Putamen (tissue), 1 donor: ENCODE measurements at places on chromosomes 2 and 18.

DNA sequence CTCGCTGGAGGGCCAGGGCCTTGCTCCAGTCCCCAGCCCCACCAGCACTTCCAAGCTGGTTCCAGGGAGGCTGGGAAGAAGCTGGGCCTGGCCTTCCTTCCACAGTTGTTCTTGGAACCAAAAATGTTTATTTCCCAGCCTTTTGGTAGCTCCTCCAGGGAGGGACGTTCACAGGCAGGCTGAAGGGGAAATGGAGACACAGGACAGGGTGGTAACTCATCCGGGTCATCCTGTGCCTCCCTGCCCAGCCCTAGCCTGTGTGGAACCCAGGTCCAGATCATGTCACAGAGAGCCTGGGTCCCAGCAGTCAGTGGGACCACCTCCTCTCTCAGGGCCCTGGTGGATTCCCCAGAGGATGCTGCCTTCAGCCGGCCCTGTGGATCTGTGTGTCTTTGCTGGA lies 12.5 kb upstream of the ARMC9 start:
- no peak for DNase-seq

GRCh38 chr2:224401641-224402342 lies at the start of gene FAM124B:
Gene FAM124B (minus strand): TSS chr2:224402107. CDS start chr2:224401768, 339 bp downstream.
- DNase-seq = peak; percentile 16

DNA sequence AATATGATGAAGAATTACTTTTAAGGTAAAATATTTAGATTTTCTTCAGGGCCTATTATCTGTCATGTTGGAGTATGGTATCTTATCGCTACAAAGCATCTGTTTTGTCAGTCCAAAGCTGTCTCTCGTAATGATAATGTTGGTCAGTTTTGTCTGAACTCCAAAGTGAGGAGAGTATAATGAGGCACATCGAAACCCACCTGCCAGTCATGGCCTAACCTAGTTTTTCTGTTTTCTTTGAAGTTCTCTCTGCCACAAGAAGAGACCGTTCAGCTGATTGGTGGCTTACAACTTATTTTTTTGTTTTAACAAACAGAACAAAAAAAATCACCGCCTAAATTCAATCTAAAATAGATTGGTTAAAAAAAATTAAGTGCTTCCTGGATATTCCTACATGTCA lies 1387.9 kb downstream of the RPIA start:
- DNase-seq = no peak

- DNase-seq = no peak
These were observed 353 bp upstream of the SULT1C4 start for GRCh38 chr2:108377401-108377800.

GRCh38 chr18:76376225-76376624 lies 118.8 kb downstream of the ZNF516 start:
- no peak for DNase-seq

- DNase-seq = no peak
These were observed 131.7 kb upstream of the TNP1 start for GRCh38 chr2:216991563-216991962.

DNA sequence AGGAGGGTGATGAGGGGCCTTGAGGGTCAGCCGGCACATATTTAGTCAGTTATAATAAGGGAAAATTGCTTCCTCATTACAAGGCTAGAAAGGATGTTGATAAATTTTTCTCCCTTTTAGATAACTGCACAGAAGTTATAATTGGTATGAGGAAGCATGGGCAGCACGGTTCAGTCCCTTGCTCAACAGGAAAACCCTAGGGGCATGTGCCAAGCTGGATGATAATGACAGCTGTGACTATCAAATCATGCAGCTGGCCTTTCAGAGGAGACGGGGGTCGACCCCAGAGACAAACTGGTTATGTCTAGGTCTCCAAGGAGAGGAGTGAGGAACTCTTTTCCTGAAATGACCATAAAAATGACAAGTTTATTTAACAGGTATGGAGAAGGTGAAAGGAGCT lies 448.1 kb upstream of the VRK2 start:
- DNase-seq = no peak

GRCh38 chr2:170070778-170071177 lies 107.2 kb upstream of the MYO3B start:
- no peak for DNase-seq

DNA sequence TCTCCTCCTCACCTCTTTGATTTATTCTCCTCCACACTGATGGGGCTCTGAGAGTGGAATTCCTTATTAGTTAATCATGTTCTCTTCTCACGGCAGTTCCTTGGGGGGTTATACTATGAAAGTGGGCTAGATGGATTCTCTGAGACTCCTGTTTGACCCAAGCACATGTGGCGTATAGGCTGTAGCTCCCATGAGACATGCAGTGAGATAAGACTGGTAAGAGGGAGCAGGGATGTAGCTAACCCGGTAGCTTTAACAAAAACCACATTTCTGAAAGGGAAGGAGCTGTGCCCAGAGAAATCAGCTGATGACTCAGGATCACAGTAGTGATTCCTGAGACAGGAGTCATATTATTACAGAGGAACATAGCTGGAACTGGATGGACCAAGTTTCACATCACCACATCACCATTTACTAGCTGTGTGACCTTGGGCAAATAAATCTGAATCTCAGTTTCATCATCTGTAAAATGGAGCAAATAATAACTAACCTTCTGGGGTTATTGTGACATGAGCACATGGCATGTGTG lies 82.9 kb downstream of the CRIM1 start:
- no peak for DNase-seq

DNA sequence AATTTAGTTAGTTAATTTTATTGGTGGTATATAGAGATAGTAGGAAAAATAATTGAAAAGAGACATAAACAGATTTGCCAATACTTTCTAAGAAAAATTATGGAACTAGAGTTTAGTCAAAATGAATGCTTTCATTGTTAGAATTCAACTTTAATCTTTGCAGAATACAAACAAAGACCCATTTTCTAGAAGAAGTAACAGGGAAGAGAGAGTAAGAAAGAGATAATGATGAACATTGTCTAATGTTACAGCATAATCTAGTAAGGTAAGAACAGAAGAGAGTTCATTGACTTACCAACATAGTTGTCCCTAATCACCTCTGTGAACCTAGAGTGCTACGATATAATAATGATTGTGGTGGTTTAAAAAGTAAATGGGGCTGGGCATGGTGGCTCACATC lies 23.7 kb downstream of the SCN1A start:
- no peak for DNase-seq

- no peak for DNase-seq
These were observed 536.9 kb upstream of the CHAC2 start for GRCh38 chr2:53230691-53231090.
